ENCODE measurements at places on chromosomes 7 and 10.

- DNase-seq, result no peak
Measured at GRCh38 chr7:100034871-100035510, 14.6 kb upstream of the ZSCAN21 start.

DNA sequence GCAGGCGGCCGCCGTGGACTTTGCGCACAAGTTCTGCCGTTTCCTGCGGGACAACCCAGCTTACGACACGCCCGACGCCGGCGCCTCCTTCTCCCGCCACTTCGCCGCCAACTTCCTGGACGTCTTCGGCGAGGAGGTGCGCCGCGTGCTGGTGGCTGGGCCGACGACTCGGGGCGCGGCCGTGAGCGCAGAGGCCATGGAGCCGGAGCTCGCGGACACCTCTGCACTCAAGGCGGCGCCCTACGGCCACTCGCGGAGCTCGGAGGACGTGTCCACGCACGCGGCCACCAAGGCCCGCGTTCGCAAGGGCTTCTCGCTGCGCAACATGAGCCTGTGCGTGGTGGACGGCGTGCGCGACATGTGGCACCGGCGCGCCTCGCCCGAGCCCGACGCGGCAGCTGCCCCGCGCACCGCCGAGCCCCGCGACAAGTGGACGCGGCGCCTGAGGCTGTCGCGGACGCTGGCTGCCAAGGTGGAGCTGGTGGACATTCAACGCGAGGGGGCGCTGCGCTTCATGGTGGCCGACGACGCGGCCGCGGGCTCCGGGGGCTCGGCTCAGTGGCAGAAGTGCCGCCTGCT is 14.1 kb downstream of the SH2B2 start:
- no peak for DNase-seq

DNA sequence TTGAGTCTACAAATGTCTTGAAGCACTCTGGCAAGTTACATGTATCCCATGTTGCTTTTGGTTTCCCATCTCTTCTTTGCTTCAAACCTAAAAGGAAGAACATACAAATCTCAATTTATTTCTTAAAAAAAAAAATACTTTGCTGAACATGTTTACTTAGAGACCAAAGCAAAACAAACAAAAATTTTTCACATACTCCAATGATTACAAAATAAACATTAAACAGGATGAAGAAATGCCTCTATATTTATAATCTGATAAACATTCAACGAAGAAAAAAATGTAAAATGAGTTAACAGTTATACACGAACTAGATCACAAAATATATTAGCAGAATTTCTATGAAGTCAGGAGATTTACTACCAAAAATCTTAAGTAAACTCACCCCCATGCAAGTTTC is 31.3 kb downstream of the FAM204A start:
- no peak for DNase-seq

GRCh38 chr7:80971225-80971624 is 52.4 kb upstream of the SEMA3C start:
- no peak for DNase-seq

DNA sequence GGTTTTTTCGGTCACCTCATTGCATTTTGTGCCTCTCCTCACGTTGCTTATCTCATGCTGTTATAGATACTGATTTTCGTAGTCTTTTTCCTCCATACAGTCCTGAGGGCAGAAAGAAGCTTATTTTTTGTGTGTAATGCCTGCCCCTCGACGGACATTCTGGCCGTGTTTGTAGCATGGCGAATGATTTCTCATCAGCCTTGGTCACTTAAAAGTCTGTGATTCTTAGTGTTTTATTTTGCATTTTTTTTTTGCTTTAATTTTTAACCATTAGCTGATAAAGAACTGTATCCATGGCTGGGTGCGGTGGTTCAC is 469 bp upstream of the NOC3L start:
- no peak for DNase-seq

DNA sequence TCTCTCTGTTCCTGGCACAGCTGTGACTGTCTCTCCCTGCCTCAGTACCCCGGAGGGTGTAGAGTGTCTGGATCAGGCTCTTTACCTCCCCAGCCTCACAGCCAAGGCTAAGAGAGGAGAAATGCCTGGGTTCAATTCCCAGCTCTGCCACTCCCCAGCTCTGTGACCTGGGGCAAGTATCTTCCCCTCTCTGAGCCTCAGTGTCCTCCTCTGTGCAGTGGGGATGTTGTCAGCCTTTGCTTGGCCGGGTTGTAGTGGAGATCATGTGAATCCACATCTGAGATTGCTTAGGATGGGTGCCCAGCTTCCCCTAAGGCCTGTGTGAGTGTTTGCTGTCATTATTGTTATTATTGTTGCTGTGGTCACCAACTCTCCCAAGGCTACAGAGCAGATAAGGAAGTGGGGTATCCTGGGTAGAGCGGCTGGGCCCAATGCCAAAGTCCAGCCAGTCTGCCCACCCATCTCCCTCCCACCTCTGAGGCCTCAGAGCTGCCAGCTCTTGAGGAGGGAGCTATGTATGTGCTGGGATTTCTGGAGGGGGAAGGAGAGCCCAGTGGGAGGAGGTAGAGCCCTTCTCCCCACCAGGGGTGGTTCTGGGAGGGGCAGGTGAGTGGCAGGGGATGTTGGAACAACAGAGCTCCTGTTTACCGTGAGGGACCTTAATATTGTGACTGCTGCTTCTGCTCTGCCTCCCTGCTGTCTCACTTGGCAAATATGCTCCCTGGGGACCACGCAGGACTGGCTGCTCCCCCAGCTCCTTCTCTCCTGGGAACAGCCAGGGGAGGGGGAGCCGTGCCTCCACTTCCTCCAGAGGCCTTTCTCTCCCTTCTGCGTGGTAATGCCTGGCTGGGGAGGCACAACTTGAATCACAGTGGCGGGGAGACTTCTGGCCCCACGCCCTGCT is 170.5 kb downstream of the RPS24 start:
- no peak for DNase-seq

- no peak for DNase-seq
Measured at GRCh38 chr10:80493522-80494051, 39.5 kb downstream of the TSPAN14 start.

- no peak for DNase-seq
Measured at GRCh38 chr10:100528123-100528886, 1.4 kb downstream of the NDUFB8 start.

DNA sequence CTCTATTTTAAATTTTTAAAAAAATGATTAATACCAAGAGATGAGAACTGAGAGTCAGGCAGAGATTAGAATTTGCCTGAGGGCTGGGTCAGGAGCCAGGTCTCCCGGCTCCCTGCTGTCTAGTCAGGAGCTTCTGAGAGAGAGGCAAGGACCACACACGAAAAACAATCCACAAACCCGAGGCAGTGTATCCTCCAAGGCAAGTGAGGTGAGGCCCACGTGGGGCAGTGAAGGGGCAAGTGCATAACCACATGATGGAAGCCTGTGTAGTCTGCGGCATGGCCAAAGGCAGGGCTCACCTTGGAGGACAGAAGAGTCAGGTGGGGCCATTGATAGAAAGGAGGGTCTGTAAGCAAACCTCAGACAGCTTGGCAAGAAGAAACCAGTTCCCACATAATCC is 541.2 kb upstream of the FOXK1 start:
- no peak for DNase-seq

GRCh38 chr7:37194943-37195342 is 253.7 kb downstream of the ELMO1 start:
- no peak for DNase-seq

- no peak for DNase-seq
Measured at GRCh38 chr7:137753948-137754851, 92.6 kb downstream of the DGKI start.

DNA sequence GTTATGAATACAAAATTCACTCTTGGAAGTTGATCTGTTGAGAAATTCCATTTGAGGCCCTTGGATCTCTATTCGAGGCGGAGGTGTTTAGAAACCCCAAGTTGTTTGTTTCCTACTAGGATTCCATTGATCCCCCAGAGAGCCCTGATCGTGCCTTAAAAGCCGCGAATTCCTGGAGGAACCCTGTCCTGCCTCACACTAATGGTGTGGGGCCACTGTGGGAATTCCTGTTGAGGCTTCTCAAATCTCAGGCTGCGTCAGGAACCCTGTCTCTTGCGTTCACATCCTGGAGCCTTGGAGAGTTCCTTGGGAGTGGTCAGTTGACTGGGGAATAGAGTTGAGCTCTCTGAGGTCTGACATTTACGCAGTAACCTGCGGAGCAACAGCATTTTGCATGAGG is 1.2 kb downstream of the CFAP69 start:
- DNase-seq, result no peak

GRCh38 chr10:6643962-6644361 is 63.9 kb upstream of the PRKCQ start:
- DNase-seq, result no peak

DNA sequence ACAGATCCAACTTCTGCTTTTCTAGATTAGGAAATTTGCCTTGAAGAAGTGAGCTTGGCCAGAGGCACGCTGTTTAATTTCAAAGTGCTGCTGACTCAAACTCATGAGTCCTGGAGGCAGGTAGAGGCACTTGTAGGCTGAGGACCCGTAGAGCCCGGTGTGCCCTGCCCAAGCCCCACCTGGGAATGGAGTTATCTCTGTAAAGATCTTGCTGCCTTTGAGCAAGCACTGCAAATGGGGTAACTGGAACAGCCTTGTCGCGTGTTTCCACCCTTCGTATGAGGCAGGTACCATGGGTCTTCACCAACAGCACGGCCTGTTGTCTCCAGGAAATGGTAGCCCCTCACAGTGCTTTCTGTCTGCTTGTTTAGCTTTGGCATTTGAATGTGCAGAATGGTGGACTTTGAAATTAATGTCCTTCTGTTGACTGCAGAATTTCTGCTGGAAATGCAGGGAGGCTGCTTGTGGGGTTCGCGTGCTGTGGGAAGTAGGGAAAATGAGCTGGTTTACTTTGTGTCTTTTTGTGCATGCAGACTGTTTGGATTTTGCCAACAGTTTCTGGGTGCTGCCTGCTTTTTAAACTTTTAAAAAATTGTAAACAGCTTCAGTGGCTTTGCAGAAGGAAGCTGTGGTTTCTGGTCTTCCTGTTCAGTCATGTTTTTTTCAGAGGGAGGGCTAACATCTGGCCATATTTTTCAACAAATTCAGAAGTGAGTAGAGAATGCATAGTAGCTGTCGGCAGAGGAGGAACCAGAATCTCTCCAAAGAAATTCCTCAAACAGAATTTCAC is 27.2 kb downstream of the CCM2 start:
- no peak for DNase-seq

DNA sequence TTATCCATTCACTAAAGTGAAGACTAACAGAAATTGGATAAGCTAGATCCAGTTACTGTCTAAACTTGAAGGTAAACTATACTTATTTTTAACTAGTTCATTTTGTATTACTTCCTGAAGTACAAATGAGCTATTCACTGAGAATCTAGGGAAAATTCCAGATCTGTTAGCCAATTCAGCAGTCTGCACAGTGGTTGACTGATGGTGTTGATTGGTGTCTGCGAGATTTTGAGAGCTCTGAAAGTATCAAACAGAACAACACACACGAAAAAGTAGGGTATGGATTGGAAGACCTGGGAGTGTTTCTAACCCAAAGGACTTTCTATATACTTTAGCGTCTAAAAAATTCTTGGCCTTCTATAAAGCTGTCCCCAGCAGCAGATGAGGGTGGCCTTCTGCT is 33.6 kb upstream of the AGR2 start:
- DNase-seq, result no peak

- DNase-seq, result no peak
Measured at GRCh38 chr7:19932549-19933249, 159.3 kb upstream of the TMEM196 start.

DNA sequence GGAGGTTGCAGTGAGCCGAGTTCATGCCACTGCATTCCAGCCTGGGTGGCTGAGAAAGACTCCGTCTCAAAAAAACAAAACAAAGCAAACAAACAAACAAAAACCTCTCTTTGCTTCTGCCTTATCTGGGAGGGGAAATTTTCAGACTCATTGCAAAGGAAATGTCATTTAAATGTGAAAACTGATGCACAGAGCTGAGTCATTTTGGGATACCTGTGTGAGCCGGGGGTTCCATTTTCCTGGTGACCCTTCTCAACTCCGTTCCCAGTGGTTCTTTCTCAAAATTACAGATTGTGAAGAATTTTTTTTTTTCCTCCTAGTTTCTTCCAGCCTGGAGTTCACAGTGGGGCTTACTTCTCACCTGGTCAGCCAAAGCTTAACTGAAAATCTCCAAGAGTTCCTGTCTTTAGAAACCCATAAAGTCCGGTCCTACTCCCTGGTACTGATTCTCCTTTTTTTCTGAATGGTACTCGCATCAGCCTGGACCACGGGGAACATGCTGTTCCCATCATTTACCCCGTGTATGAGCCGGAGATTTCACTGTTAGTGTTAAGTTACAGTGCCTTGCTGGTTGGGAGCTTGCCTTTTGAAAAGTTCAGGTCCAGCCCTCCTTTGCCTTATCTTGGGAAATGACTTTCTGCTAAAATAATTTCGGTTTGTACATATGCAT is 56.9 kb downstream of the RBM20 start:
- no peak for DNase-seq

GRCh38 chr7:148332191-148333186 is 258.1 kb upstream of the C7orf33 start:
- DNase-seq, result no peak

DNA sequence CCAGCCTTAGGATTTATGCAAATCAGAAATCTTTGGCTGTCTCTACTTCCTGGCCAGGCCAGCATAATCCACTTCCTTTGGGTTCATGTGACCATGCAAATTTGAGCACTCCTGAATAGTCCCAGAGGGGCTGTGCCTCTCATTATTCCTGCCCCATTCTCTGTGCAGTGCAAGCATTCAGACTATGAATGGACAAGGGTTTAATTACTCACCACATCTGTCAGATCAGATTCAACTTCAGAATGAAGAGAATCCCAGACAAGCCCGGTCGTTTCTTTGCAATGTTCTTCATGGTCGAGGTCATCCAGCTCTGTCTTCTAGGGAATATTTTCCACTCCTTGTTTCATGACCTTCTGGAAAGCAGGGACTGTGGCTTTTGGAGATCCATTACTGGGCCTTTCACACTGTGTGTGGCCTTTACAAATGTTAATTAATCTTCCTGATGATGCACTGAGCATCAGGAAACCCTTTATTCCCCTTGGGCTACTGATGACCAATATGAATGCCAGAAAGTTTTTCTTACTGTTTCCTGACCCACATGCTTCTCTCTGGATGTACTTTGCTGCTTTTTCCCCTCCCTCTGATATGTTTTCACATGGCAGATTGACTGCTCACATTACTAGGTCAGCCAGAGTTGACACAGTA is 217.6 kb upstream of the TCF7L2 start:
- no peak for DNase-seq

- DNase-seq, result peak; percentile 66
Measured at GRCh38 chr7:68321076-68321639, 1277.1 kb upstream of the AUTS2 start.

Data from left forelimb (tissue), 1 donor.